H1 (cell line): ENCODE measurements at places on chromosomes 11 and 22. TPM values are rescaled to one million over a fixed set of nuclear protein-coding genes. Genes with fewer than 3 reads are reported as not detected.

The OR52A1 gene
- 11.6 and 12.2 TPM in 2 replicates for total RNA-seq

The SCGB1C1 gene
- not detected in 2 replicates for total RNA-seq

The GNG3 gene
- 4.9 and 6.4 TPM in 2 replicates for total RNA-seq

The MPPED2 gene
- 3.5 and 6.2 TPM in 2 replicates for total RNA-seq

The PTS gene
- 25.5 and 25.9 TPM in 2 replicates for total RNA-seq

The CCDC89 gene
- total RNA-seq, result not detected in 2 replicates

GRCh38 chr11:92861634-92862033 lies 107.8 kb upstream of the MTNR1B start:
- no peaks in the 10 kb centered on the region for H3K27me3 ChIP-seq
- no peaks in the 10 kb centered on the region for H3K36me3 ChIP-seq
- no peak for DNase-seq
- no peak overlapping the region for H3K4me3 ChIP-seq
- no peaks in the 10 kb centered on the region for H3K4me1 ChIP-seq
- no peak overlapping the region for H3K27ac ChIP-seq

GRCh38 chr11:68342459-68343158 lies 30.2 kb downstream of the LRP5 start:
- H3K27me3 ChIP-seq, result no peaks in the 10 kb centered on the region
- DNase-seq, result peak; percentile 29
- no peaks in the 10 kb centered on the region for H3K36me3 ChIP-seq
- no peak overlapping the region for H3K4me3 ChIP-seq
- peak overlapping the region; percentile 77 for H3K27ac ChIP-seq

DNA sequence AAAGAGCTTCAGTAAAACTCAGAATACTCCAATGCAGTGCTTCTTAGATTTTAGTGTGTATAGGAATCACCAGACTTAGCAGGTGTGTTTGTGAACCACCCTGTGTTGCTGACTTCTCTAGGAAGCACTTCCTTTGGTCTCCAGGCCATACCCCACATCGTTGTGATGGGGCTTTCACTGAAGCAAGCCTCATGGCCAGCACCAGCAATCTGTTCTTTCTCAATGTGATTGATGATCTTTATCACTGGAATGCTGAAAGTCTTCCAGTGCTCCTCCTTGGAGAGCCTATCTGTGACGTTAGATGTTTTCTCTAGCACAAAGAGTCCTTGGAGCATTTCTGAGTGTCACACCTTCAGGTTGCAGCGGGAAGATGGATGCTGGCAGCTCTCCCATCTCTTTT lies 280.5 kb downstream of the DDX10 start:
- no peaks in the 10 kb centered on the region for H3K4me1 ChIP-seq
- no peak overlapping the region for H3K4me3 ChIP-seq
- DNase-seq, result no peak
- H3K27ac ChIP-seq, result no peak overlapping the region
- H3K36me3 ChIP-seq, result no peaks in the 10 kb centered on the region
- H3K27me3 ChIP-seq, result no peaks in the 10 kb centered on the region

- H3K4me3 ChIP-seq, result no peak overlapping the region
- H3K36me3 ChIP-seq, result no peaks in the 10 kb centered on the region
- H3K27ac ChIP-seq, result no peak overlapping the region
- no peak for DNase-seq
- H3K4me1 ChIP-seq, result no peaks in the 10 kb centered on the region
These were observed 20.2 kb upstream of the SPATA19 start for GRCh38 chr11:133865466-133865865.

- H3K27me3 ChIP-seq, result no peaks in the 10 kb centered on the region
- no peaks in the 10 kb centered on the region for H3K36me3 ChIP-seq
- H3K4me3 ChIP-seq, result no peak overlapping the region
- DNase-seq, result no peak
These were observed 18.8 kb upstream of the AMOTL1 start for GRCh38 chr11:94749369-94749768.

DNA sequence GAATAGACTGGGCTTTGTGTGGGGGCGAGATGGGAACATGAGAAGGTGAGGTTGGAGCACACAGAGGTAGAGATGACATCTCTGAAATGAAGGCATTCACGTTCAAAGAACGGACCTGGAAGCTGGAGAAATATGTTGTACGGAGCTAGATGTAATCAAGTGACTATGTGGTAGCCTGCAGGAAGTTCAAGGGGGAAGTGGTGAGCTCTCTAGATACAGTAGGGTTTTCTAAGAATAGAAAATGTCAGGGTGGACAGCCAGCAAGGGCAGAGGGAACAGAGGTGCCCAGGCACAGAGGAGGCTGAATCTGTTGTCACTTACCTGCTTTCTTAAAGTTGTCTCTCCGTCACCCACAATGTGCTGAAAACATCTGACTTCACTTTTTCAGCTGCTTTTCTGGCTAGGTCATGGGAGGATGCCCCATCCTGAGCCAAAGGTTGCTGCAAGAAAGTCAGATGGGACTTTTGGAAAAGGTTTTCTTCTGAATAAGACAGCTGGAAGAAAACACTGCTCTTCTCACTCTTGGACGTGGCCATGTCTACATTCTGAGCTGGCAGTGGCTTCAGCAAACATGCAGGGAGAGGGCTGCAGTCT lies 171.5 kb upstream of the B3GAT1 start:
- H3K27ac ChIP-seq, result no peak overlapping the region
- DNase-seq, result no peak
- H3K27me3 ChIP-seq, result no peaks in the 10 kb centered on the region; the same call in 1 of the 2 replicates
- no peak overlapping the region for H3K4me3 ChIP-seq

- no peak overlapping the region for H3K4me3 ChIP-seq
- no peak for DNase-seq
- H3K27ac ChIP-seq, result no peak overlapping the region
- H3K36me3 ChIP-seq, result no peaks in the 10 kb centered on the region
- no peaks in the 10 kb centered on the region for H3K27me3 ChIP-seq
- H3K4me1 ChIP-seq, result peaks cover 6% of the 10 kb centered on the region
These were observed 102.9 kb downstream of the CCDC81 start for GRCh38 chr11:86477495-86478155.

DNA sequence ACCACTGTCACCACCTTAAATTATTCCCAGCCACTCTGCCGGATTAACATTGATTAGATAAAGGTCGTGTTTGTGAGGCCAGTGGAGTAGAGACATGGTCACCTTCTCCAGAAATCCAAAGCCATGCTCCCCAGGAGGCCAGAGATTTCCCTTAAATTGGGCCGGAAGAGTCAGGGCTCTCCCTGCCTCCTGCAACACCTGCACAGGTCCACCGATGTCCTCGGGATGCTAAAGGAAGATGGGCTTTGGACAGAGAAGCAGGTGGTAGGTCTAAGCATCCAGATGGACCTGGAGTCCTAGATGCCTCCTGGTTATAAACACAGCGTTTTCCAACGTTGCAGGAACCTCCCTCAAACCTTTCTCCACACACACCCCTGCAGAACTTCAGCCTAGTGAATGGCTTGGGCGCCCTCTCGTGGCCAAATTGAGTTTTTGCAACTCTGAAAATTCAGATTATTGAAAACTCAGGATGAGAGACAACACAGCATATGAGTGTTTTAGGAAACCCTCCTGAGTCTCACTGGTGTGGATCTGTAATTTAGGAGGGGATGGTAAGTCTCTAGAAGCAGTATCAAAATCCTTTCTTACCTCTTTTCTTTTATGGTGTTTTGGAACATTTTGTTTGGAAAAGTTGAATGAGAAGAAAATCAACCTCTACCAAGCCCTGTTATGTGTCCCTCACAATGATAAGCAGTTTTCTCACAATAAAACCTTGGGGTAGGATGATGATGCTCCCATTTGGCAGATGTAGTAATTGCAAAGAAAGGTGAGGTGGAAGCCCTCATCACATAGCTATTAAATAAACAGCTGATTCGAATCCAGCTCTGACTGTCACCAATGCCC lies 109.6 kb downstream of the RRAS2 start:
- H3K27ac ChIP-seq, result no peak overlapping the region
- H3K4me3 ChIP-seq, result no peak overlapping the region
- DNase-seq, result peak; percentile 80
- H3K27me3 ChIP-seq, result no peaks in the 10 kb centered on the region
- no peaks in the 10 kb centered on the region for H3K36me3 ChIP-seq

GRCh38 chr22:46443850-46444389 lies 93.5 kb downstream of the CELSR1 start:
- DNase-seq, result no peak
- no peak overlapping the region for H3K27ac ChIP-seq
- H3K4me3 ChIP-seq, result no peak overlapping the region
- no peaks in the 10 kb centered on the region for H3K27me3 ChIP-seq
